H1 (cell line): ENCODE measurements at places on chromosomes 7 and 10.

DNA sequence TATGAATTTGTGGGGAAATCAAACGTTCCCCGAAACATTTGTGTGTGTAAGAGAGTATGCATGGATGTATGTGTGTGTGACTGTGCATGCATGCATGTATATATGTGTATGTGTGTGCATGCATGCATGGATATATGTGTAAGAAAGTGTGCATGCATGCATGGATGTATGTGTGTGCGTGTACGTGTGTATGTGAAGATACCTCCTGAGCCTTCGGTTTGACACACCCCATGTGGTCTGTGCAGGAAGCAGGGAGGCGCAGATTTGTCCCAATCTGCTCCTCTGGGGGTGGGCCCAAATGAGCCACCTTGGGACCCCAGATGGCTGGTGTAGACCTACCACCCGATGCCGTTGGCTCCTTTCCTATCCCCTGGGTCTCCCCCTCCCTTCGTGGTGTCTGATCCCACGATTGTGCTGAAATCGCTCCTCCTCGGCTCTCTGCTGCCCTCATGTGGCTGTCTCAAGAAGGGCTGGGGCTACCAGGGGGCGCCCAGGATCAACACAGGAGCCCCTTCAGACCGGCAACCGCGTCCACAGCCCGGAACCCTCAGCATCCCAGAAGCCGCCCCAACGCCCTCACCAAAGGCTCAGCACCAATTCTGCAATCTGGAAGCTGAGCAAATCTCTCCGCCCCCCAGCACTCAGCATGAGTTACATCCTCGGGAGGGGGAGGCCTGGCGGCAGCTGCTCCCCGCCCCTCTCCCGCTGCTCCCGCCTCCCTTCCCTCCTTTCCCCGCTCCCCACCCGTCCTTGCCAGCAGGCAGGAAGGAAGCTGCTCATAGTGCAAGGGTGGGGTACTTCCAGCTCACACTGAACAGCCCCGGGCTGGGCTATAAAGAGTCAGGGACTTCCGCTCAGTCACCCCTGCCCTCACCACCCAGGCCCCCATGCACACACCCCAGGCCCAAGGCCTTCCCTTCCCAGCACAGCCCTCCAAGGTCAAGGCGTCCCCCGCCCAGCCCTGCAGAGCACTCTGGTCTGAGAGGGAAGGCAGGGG is 2.3 kb upstream of the NOS3 start:
- no peak for DNase-seq

GRCh38 chr10:130999376-131000202 is 311.9 kb downstream of the TCERG1L start:
- no peak for DNase-seq

GRCh38 chr10:128091636-128092210 is 34.5 kb downstream of the MKI67 start:
- peak; percentile 17 for DNase-seq

DNA sequence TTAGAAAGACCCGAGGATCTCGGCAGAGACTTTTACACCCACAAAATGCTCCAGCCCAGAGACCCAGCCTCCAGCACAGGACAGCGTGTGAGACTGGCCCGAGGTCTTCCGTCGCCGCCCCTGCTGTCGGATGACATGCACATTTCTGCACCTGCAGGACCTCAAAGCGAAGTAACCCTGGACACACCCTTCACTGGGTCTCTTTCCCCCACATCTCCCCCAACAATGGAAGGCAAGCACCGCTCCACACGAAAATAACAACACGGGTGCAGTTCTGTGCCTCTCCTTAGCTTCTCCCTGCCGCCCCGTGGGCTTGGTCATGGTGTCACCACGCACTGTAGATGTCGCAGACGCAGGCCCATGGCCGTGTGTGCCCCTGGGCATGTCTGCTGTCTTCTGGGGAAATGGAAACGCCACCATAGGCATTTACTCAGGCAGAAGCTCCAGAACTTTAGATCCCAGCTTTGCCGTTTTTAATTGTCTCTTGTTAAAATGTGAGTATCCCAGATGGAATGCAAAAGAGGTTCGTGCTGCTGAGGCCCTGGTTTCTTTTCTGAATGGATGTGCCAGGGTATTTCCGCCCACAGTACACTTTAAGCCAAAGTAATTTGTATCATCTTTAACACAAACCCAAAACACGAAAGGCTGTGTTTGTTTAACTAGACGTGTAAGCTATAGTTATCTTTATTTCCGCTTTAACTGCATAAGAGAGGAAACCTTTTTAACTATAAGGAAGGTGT is 237.9 kb downstream of the MGMT start:
- DNase-seq = no peak

DNA sequence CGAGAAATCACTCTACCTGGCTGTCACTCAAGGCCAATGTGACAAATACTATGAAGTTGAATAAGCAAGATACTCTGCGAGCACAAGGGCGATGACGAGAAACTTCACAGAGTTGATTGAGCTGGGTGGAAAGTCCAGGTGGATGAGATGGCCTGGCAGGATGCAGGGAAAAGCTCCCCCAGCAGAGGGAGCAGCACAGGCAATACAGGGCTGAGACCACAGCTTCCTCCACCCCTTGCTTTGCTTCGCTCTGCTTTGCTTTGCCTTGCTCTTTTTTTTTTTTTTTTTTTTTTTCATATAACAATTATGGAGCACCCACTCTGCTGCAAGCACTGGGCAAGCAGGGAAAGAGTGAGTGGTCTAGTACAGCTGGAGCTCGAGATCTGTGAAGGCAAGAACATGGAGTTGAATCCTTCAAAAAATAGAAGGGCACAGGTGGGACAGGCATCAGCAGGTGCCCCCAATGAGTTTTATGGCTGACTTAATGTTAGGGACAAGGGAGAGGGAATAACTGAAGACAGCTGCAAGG is 88.3 kb downstream of the CABCOCO1 start:
- DNase-seq = peak; percentile 79

GRCh38 chr10:8455181-8455580 is 400.7 kb downstream of the GATA3 start:
- no peak for DNase-seq

GRCh38 chr7:100538348-100538653 is 702 bp upstream of the AGFG2 start:
- no peak for DNase-seq

DNA sequence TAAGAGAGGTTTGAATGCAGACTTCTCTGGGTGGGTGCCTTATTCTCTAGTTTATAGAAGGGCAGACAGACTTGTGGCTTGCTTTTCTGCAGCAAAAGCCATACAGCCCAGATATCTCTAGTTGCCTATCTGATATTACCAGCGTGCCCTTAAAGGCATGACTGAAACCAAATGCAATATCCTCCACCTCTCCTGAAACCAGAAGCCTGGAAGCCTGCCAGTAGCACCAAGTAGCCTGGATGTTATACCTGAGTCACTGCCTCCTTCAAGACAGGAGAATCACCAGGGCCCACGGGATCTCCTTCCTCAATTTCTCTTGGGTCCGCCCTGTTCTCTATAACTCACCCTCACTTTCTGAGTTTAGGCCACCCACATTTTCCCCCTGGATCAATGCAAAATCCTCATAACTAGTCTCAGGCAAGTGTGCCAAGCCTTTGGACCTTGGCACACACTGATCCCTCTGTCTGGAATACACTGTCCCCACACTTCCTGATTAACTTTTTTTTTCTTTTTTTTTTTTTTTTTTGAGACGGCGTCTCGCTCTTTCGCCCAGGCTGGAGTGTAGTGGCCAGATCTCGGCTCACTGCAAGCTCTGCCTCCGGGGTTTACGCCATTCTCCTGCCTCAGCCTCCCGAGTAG is 638.4 kb downstream of the GALNT17 start:
- no peak for DNase-seq

DNA sequence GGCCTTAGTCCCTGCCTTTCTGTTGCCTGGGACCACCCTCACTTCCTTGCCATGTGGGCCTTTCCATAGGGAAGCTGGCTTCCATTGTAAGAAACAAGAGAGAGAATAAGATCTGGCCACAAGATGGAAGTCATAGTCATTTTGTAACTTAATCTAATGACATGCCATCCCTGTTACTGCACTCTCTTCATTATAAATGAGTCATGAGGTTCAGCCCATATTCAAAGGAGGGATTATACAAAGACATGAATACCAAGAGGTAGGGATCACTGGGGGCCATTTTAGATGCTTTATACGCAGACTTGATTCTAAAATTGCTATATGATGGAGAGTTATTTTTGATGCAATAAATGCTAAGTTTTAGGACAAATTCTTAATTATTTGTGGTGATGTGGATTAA is 75.2 kb upstream of the CELF2 start:
- no peak for DNase-seq
